ENCODE measurements at places on chromosomes 1 and 21.

DNA sequence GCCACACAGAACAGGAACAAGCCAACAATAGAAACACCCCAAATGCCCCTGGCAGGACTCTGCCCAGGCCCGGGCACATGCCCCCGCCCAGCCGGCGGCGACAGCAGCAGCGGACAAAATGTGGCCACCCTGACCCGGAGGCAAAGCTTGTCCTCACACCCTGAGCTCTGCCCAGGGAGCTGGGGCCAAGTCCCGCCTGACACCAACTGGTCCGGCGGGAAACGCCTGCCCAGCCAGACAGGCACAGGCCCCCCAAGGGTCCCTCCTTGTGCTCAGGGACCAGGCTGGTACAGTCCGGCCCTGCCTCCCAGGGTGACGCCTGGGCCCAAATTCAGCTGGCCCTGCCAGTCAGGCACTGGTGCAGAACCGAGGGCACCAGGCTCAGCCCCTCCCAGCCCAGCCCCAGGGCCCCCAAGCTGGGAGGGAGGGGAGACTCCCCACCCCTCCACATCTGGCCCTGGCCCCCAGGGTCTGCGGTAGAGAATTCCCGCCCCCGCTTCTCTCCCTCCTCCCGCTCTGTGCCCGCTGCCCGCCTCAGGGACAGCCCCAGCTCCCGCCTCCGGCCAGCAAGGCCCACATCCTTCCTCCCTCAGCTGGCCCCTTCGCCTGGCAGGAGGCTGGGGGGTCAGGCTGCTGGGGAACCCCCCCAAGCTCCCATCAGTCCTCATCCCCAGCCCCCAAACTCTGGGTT is 2.0 kb downstream of the AHDC1 start:
- DNase-seq: peak; percentile 63

DNA sequence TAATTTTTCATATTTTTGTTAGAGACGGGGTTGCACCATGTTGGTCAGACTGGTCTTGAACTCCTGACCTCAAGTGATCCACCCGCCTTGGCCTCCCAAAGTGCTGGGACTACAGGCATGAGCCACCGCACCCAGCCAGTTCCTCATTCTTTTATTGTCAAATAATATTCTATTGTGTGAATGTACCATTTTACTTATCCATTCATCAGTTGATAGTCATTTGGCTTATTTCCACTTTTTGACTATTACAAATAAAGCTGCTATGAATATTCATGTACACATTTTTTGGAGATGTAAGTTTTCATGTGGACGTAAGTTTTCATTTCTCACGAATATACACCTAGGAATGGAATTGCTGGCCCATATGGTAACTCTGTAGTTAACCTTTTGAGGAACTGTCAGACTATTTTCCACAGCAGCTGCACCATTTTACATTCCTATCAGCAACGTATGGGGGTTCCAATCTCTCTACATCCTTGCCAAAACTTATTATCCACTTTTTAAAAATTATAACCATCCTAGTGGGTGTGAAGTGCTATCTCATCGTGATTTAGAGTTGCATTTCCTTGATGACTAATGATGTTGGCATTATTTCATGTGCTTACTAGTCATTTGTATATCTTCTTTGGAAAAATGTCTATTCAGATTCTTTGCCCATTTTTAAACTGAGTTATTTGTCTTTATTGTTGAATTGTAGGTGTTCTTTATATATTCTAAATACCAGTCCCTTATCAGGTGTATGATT is 12.7 kb downstream of the PACC1 start:
- no peak for DNase-seq

DNA sequence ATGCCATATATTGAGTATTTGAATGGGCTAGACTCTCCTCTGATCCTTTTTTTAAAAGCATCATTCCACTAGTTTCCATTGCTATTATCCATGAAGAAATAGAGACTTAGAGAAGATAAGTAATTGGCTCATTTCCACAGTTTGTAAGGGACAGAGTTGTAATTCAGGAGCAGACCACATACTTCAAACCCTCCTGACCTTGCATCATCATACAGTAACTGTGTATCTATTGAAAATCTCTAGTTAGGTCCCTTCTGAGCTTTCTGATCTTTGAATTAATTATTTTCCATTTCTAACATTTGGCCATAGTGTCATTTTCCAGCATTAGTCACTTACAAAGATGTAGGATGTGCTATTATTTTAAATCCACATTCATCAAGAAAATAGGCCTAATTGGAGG is 386.5 kb upstream of the ST6GALNAC5 start:
- no peak for DNase-seq

DNA sequence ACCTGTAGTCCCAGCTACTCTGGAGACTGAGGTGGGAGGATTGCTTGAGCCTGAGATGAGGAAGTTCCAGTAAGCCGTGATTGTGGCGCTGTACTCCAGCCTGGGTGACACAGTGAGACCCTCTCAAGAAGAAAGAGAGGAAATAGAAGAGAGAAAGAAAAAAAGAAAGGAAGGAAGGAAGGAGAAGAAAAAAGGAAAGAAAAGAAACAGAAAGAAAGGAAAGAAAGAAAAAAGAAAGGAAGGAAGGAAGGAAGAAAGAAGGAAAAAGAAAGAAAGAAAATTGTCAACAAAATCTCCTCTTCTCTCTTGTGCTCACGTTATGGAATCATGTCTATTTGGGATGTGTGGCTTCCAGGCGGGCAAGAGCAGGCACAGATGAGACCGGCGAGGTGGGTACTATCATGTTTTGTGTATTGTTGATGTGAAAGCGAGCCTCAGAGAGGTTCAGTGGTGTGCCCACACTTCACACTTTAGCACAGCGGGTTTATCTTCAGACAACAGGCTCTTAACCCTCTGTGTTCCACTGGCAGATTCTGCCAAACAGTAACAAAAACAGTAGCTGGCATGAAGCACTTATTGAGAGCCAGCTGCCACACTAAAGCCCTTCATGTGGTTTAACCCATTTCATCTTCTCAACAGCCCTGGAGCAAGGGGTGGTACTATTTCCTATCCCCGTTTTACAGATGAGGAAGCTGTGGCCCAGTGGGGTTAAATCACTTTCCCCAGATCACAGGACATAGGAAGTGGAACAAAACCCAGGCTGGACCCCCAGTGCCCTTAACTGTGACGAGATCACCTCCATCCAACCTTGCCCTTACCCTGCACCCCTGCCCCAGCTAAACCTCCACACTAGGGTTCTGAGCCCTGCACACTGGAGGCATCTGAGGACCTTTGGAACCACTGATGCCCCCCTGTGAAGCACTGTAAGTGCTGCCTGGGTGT is 94.7 kb upstream of the TARDBP start:
- no peak for DNase-seq

DNA sequence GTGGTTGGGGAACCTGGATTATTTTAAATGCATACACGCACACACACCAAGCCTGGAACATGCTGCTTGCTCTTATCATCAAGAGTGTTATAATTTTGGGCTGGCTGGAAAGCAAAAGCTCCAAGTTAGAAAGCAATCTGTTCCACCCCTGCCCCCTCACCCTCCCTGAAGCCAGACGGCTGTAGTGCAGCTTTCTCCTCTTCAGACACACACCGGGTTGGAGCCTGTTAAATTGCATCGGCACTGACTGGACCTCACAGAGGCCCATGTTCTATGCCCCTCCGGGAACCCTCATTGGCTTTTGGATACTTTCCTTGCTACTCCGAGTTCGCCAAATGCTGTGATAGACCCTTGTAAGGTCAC is 90.6 kb upstream of the KCNJ15 start:
- DNase-seq: no peak

GRCh38 chr21:21236996-21237395 is 238.8 kb downstream of the NCAM2 start:
- no peak for DNase-seq

DNA sequence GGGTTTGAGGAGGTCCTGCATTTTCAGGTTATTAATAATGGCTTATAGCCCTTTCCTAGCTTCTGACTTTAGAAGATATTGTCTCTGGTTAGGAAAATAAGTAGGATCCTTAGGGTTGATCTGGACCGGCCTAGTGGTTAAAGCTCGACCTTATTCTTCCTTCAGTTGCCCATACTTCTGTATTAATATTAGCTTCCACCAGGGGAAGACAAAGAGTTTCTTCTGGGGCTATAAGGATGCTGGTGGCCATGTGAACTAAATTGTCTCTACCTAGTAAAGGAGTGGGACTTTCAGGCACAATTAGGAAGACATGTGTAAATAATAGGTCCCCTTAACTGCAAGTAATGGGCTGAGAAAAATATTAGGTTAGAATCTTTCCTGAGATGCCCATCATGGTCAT is 20.6 kb upstream of the FCGR2A start:
- no peak for DNase-seq

- DNase-seq: no peak
These were observed 1.1 kb downstream of the MIA3 start for GRCh38 chr1:222618880-222619596.

DNA sequence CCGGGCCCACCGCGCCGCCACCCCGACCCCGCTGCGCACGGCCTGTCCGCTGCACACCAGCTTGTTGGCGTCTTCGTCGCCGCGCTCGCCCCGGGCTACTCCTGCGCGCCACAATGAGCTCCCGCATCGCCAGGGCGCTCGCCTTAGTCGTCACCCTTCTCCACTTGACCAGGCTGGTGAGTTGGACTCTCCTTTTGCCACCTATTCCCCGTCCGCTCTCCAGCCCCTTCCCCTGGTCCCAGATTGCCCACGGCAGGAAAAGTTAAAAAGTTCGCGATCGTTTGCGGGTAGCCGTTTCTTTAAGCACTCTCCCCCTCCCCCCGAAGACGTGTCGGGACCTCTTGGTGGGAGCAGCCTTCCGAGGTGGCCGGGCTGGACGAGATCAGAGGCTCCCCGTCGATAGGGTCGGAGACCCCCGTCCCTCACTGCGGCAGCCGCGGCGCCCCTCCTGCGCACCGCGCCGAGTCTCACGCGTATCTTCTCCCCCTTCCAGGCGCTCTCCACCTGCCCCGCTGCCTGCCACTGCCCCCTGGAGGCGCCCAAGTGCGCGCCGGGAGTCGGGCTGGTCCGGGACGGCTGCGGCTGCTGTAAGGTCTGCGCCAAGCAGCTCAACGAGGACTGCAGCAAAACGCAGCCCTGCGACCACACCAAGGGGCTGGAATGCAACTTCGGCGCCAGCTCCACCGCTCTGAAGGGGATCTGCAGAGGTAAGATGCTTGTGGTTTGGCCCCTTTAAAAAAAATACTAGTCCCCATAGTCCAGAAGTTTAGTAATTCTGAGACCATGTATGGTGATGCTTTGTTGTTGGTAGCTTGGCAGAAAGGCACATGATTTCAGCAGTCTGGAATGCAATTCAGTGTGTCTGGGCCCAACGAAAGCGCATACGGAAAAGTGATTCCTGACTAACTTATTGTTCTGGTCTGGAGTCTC is 576 bp downstream of the CCN1 start:
- DNase-seq: peak; percentile 32

- no peak for DNase-seq
These were observed 1.2 kb downstream of the RGL1 start for GRCh38 chr1:183806125-183806524.

- no peak for DNase-seq
These were observed 279.5 kb downstream of the DUSP10 start for GRCh38 chr1:221462345-221462744.

- no peak for DNase-seq
These were observed 36.7 kb downstream of the NFIA start for GRCh38 chr1:61119085-61119484.

- DNase-seq: no peak
These were observed 271.4 kb upstream of the NR5A2 start for GRCh38 chr1:199756066-199756465.

GRCh38 chr1:154880671-154881070 is 10.6 kb upstream of the KCNN3 start:
- no peak for DNase-seq

GRCh38 chr1:243763806-243764205 is 86.2 kb downstream of the AKT3 start:
- no peak for DNase-seq

DNA sequence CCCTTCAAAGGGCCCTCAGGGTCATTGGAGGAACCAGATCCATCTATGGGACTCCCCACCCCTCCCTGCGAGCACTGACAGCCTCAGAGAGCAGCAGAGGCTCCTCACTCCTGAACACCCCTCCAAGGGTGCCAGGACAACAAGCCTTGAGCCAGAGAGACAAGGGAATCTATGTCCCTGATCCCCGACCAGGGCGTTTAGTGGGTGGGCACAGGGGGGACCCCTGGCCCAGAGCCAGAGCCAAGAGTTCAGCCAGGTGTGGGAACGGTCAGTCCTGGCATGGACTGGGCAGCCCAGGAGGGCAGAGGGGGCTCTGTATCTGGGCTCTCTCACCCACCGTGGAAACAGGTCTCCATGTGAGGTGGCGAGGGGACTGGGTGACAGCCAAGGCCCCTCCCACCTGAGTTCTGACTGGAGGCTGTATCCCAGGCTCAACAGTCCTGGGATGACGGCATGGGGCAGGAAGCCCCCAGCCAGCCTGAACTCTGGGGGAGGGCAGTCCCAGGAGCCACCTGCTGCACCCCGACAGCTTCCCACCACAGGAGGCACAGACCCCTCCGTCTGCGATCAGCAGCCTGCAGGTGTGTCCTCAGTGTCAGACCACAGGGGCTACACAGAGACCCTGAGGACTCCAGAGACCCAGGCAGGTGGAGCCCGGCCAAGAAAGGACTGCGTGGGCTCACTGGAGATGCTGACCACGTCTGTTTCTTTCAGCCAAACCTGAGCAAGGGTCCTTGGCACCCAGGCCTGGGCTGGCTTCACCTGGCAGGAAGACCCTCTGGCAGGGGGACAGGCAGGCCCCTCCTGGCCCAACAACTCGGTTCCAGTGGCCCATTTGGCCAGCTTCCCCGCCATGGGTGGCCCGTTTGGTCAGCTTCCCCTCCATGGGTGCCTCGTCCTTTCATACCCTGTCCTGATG is 11.2 kb upstream of the SRARP start:
- DNase-seq: no peak

- DNase-seq: no peak
These were observed 40.3 kb downstream of the PRRX1 start for GRCh38 chr1:170704256-170704655.

DNA sequence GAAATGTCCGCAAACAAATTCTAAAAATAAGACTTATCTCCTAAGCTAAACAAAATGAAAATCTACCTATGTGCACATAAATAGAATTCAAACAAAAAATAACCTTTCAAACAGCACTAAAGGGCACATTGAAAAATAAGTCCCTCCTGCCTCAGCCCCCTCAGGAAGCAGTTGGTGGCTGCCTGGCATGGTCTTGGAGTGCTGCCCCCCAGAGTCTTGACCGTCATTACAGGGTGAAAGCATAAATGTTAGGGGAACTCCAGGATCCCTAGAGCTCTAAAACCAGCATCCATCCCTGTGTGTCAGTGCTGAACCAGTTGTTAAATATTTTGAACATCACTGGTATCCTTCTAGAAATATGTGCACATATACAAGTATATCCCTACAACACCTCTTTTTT is 6.5 kb upstream of the NPL start:
- DNase-seq: no peak

DNA sequence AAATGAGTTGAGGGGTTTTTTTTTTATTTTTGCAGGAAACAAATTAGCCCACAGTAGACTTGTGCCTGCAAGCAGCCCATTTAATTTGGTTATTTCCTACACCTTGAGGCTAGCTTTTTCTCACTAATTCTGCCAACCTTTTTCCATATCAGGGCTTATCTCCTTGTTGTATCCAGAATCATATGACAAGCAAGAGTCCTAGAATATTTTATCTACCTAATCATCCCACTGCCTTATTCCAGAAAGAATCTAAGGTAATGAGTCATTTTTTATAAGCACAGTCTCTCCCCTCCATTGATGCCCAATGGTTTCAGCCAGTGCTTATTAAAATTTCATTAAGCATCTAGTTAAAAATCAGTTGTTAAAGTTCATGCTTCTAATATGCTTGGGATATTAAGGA is 324.1 kb downstream of the BARHL2 start:
- DNase-seq: no peak

GRCh38 chr1:58592522-58593134 is 15.6 kb upstream of the TACSTD2 start:
- no peak for DNase-seq

- no peak for DNase-seq
These were observed 4.2 kb upstream of the KRTAP12-1 start for GRCh38 chr21:44686000-44686781.

All from substantia nigra (tissue), 51 donors.